ENCODE measurements at places on chromosomes 3 and 15.
A peak's percentile ranks its signal among the peaks of the same experiment; 100 is the strongest.

DNA sequence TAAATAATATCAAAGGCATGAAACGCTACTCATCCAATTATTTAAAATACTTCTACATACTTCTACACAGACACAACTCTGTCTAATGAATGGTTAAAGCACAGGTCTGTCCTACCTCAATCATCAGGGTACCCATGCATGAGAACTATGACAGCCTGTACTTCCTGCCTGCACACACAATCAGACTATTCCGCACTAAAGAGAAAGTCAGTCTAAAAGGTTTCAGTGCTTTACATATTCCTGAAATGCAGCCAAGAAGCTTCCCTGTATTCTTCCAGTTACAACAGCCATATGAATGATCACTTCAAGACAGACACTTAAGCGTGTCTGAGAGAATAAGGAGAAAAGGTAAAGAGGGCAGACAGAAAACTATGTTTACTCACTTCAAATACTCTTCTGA is 58.8 kb downstream of the TUBGCP4 start:
- no peak for DNase-seq

GRCh38 chr3:12507591-12508281 is 23.5 kb downstream of the TSEN2 start:
- no peak for DNase-seq

DNA sequence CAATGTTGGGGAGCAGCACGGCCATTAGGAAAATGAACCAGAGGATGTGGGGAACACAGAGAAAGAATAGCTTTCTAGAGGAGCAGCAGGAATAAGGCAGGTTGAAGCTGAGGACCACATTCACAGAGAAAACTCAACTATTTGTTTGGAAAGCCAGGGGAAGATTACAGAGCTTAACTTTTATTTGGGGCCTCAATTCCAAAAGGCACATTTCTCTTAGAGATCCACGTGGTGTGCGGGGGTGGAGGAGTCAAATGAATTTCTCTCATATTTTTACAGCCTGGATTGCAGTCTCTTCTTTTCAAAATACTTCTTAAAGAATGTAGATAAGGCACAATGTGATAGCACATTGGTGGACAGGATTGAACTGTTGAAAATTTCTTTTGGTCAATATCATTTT is 253.7 kb downstream of the ROBO1 start:
- DNase-seq = no peak

DNA sequence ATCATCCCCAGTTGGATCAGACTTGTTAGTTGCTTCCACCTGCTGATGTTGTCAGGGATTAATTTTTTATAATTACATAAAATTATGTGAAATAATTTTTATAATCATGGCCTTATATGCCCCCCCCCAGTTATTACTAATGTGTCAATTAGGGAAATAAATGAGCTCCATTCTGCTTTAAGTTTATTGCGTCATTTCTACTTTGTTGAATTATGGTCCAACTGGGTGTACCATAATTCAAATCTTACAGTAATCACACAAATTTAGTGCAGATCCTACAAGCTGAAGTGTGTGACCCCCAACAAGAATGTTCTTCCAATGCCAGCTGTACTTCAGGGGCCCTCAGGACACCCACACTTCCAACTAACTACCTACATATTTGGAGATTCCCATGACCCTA is 7.5 kb upstream of the NDN start:
- no peak for DNase-seq

GRCh38 chr3:158737976-158738615 is 5.8 kb upstream of the RARRES1 start:
- no peak for DNase-seq

- DNase-seq = no peak
These were observed 42.7 kb upstream of the BDH1 start for GRCh38 chr3:197598404-197598980.

DNA sequence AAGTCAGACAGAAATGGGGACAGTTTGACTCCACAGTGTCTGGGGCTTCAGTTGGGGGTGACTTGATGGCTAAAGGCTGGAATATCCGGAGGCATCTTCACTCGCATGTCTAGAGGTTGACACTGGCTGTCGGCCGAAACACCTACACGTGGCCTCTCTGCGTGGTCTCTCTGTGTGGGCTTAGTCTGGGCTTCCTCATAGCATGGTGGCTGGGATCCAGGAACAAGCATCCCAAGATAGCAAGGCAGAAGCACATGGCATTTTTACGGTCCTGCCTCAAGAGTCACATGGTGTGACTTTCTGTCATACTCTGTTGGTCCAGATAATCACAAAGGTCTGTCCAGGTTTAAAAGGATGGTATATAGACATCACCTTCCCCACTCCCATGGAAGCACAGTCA is 34.5 kb downstream of the MAGI1 start:
- DNase-seq = no peak

DNA sequence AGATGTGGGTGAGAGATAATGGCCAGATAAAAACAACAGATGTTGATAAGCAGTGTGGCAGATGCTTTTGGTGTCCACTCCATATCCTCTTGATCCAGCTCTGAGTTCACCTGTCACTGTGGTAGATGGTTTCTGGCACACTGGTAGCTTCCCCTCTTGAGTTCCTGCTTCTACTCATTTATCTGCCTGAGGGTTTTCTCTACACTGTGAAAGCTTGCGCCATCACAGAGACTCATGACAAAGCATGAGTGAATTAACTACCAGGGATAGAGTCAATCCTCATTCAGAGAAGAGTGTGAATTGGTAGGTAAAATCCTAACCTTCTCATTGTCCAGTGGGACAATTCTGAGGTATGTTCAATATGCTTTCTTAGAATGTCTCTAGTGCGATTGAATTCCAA is 50.0 kb upstream of the ARHGEF26 start:
- DNase-seq = no peak

DNA sequence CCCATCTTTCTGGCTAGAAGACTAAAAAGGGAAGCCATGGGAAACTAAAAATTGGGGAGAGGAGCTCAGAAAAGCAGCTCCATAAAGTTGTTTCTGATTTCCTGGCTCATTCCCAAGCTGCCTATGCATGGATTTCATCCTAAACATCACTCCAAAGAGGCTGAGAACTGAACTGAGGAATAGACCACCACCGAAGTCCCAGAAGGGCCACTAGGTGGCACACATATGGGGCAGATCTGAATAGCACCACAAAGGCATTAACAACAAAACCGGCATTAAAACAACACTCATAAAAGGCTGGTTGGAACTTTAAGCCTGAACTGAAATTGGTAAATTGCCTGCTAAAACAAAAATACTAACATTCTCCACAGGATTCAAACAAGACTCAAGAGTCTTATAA is 106.3 kb downstream of the PLD1 start:
- DNase-seq = no peak

DNA sequence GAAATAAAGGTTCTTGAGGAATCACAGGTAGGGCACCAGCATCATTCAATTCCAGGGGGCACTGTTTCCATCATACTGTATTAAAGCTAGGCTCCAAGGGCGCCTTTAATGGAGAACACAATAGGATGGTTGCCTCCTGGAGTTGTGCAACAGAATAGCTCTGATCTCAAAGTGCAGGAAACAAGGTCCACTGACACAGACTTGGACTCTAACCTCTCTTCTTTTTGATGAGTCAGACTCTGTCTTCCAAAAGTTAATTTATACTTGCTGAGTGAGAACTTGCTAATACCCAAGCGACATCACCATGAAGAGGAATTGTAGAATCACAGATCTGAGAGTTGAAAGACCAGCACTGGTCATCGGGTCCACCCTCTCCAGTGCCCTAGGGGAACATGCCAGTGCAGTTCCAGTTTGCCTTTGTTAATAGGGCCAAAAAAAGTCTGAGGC is 94.4 kb upstream of the PHLDB2 start:
- no peak for DNase-seq

GRCh38 chr3:71784201-71784913 is 591 bp downstream of the PROK2 start:
- no peak for DNase-seq

DNA sequence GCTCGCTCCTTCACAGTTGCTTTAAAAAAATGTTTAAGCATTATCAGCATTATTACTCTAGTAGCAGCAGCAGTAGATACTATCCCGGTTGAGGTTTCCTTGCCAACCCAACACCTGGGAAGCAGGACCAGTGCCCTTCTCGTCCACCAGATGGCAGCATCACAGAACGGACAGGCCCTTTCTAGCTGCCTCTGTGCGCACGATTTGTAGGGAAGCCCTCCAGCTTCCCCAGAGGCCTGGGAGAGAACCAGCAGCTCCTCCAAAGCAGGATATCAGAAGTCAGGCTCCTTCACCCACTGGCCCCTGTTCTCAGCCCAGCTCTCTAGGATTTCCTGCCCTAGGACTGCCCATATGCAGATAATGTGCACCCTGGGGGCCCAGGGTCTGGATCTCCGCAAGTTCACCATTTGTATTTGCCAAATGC is 16.8 kb upstream of the ESYT3 start:
- DNase-seq = peak; percentile 42

GRCh38 chr3:69324362-69325025 is 61.4 kb downstream of the FRMD4B start:
- no peak for DNase-seq

- DNase-seq = no peak
These were observed 12.1 kb downstream of the CHSY1 start for GRCh38 chr15:101239724-101240136.
